ENCODE measurements at places on chromosomes 1 and 21. TPM values are rescaled to one million over a fixed set of nuclear protein-coding genes. Genes with fewer than 3 reads are reported as not detected.

- H3K4me3 ChIP-seq, result no peak overlapping the region
- no peaks in the 10 kb centered on the region for H3K4me1 ChIP-seq
- H3K27me3 ChIP-seq, result no peaks in the 10 kb centered on the region
- DNase-seq, result peak; percentile 95
Measured at GRCh38 chr21:36422279-36423098, 37.3 kb downstream of the CHAF1B start.

- H3K27ac ChIP-seq, result no peak overlapping the region
- H3K4me3 ChIP-seq, result no peak overlapping the region
- H3K27me3 ChIP-seq, result no peaks in the 10 kb centered on the region
Measured at GRCh38 chr1:198929111-198929604, 290.3 kb downstream of the PTPRC start.

DNA sequence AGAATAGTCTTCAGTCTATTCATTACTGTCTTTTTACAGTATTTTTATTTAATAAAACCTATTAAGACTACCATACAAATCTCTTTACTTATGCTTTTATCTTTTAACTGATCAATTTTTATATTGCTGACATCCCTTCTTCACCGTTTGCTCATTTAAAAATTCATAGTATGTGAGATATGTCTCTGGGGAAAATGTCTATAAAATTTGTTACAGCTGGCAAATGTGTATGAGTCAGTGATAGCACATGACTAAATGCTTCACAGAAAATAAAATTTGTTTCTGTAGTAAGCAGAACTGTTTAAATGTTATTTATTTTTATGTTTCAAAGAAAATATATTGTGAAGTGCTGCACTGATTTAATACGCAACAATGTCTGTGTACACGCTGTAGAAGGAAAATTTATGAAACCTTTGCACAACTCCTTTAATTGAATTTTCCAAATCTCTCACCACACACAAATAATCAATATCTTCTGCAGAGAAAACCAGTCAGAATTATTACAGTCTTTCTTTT, 74.2 kb downstream of the ITGB3BP start:
- H3K27ac ChIP-seq, result no peak overlapping the region
- H3K4me3 ChIP-seq, result no peak overlapping the region
- DNase-seq, result no peak
- H3K36me3 ChIP-seq, result peaks cover 5% of the 10 kb centered on the region

DNA sequence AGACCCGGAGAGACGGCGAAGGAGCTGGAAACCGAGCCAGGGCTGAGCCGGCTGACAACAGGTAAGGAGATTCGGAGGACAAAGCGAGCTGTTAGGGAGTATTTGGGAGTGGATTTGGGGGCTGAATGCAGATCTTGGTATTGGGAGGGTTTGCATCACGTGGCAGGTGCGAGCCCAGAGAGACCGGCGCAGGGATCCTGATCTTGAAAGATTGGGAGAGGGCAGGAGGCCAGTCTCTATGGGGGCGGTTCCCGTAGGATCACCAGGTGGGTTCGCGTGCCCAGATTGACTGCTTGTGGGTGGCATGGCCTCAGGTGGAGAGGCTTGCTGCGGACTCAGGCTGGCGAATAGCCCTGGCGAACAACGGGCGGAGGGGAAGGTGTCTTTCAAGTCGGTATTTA, 204 bp downstream of the CIART start:
- H3K4me1 ChIP-seq, result no peaks in the 10 kb centered on the region
- H3K36me3 ChIP-seq, result no peaks in the 10 kb centered on the region
- no peak for DNase-seq
- H3K27ac ChIP-seq, result no peak overlapping the region
- H3K4me3 ChIP-seq, result peak overlapping the region; percentile 71

GRCh38 chr1:204480515-204480914, 14.1 kb downstream of the PIK3C2B start:
- DNase-seq, result no peak
- no peak overlapping the region for H3K4me3 ChIP-seq
- H3K27me3 ChIP-seq, result no peaks in the 10 kb centered on the region
- H3K36me3 ChIP-seq, result no peaks in the 10 kb centered on the region
- H3K4me1 ChIP-seq, result peaks cover 5% of the 10 kb centered on the region

GRCh38 chr1:22188436-22188835, 45.5 kb upstream of the WNT4 start:
- no peak for DNase-seq
- no peak overlapping the region for H3K27ac ChIP-seq
- H3K27me3 ChIP-seq, result no peaks in the 10 kb centered on the region
- no peaks in the 10 kb centered on the region for H3K36me3 ChIP-seq
- no peak overlapping the region for H3K4me3 ChIP-seq

GRCh38 chr1:151828921-151829320, 2.7 kb downstream of the RORC start:
- H3K4me1 ChIP-seq, result no peaks in the 10 kb centered on the region
- no peaks in the 10 kb centered on the region for H3K27me3 ChIP-seq
- no peaks in the 10 kb centered on the region for H3K36me3 ChIP-seq
- no peak overlapping the region for H3K4me3 ChIP-seq

DNA sequence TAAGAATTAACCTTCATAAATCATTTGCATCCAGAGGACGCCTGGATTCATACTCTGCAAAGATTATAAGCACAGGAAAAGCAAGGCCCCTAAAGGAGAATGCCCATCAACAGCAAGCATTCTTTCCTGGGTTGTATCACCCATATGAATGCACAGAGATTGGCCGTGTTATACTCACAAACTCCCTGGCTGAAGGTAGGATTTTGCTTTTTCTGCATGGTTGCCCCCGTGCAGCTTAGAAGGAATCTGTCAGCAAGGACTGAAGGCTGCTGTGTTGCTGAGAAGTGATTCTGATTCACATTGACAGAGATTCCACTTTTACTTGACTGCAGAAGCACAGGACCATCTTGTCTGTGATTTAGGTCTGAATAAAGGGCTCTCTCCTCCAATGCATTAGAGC, 283.0 kb downstream of the LRRIQ3 start:
- H3K27me3 ChIP-seq, result no peaks in the 10 kb centered on the region
- H3K4me3 ChIP-seq, result no peak overlapping the region
- H3K27ac ChIP-seq, result no peak overlapping the region

GRCh38 chr1:156399355-156400125, 30.5 kb downstream of the RHBG start:
- peaks cover 5% of the 10 kb centered on the region for H3K27me3 ChIP-seq
- H3K27ac ChIP-seq, result peak overlapping the region; percentile 11
- DNase-seq, result peak; percentile 78
- H3K36me3 ChIP-seq, result no peaks in the 10 kb centered on the region
- H3K4me3 ChIP-seq, result no peak overlapping the region
- no peaks in the 10 kb centered on the region for H3K4me1 ChIP-seq

DNA sequence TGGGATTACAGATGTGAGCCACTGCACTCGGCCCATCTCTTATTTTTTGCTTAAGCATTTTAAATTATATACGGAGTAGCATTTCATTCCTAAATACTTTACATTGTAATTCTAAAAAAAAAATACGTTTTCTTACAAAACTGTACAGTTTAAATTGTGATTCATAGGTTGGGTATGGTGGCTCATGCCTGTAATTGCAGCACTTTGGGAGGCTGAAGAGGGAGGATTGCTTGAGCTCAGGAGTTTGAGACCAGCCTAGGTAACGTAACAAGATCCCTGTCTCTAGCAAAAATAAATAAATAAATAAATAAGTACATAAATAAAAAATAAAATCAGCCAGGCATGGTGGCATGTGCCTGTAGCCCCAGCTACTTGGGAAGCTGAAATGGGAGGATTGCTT, 24.6 kb downstream of the TBCE start:
- DNase-seq, result no peak
- peaks cover 5% of the 10 kb centered on the region for H3K36me3 ChIP-seq
- no peaks in the 10 kb centered on the region for H3K4me1 ChIP-seq
- no peak overlapping the region for H3K27ac ChIP-seq
- no peaks in the 10 kb centered on the region for H3K27me3 ChIP-seq
- H3K4me3 ChIP-seq, result no peak overlapping the region

GRCh38 chr1:67586596-67586995, 98.4 kb upstream of the GADD45A start:
- H3K27me3 ChIP-seq, result no peaks in the 10 kb centered on the region
- no peak for DNase-seq
- H3K4me1 ChIP-seq, result no peaks in the 10 kb centered on the region
- no peak overlapping the region for H3K4me3 ChIP-seq
- H3K36me3 ChIP-seq, result no peaks in the 10 kb centered on the region
- no peak overlapping the region for H3K27ac ChIP-seq

DNA sequence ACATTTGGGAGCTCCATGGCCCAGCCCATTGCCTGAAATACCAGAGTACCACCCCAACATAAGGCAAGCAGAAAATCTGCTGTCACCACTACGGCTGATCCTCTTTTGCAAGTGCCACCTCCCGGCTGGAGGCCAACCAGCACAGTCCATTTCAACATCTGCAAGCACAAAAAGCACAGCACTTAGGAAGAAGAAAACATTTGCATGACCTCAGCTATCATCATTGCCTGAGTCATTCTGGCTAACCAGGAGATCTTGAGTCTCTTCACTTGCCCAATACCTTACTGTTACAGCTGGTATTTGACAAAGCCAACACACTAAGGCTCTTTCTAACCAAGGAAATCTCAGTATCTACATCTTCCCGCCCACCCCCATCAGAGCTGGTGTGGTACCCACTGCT, 55.9 kb downstream of the NEK7 start:
- H3K36me3 ChIP-seq, result peaks cover 10% of the 10 kb centered on the region
- DNase-seq, result no peak
- H3K4me1 ChIP-seq, result no peaks in the 10 kb centered on the region
- H3K27ac ChIP-seq, result no peak overlapping the region
- H3K4me3 ChIP-seq, result no peak overlapping the region

DNA sequence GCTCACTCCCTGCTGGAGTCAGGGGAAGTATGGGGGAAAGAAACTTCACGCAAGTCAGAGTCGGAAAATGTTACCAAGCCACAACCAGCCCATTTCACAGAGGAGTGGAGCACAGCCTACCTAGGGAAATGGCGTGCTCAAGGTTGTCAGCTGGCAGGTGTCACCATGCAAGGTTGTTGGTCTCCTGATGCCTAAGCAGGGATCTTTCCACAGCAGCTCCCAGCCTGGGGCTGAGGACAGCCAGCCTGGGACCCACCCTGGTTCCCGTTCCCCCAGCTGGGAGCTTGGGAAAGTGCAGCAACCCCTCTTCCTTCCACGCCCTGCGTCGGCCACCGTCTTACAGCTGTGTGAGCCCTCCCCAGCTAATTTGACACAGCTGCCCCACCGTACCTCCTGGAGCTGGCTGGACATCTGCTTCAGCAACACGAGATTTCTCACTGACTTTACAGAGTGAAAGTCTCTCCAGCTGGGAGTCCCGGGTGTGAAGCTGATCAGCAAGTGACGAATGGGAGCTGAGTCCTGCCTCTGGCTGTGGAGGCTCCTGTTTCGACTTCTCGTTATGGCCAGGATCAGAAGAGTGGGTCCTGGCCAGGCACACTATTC, 224.6 kb upstream of the RAB4A start:
- no peaks in the 10 kb centered on the region for H3K27me3 ChIP-seq
- H3K4me3 ChIP-seq, result no peak overlapping the region
- no peaks in the 10 kb centered on the region for H3K4me1 ChIP-seq
- DNase-seq, result peak; percentile 43

DNA sequence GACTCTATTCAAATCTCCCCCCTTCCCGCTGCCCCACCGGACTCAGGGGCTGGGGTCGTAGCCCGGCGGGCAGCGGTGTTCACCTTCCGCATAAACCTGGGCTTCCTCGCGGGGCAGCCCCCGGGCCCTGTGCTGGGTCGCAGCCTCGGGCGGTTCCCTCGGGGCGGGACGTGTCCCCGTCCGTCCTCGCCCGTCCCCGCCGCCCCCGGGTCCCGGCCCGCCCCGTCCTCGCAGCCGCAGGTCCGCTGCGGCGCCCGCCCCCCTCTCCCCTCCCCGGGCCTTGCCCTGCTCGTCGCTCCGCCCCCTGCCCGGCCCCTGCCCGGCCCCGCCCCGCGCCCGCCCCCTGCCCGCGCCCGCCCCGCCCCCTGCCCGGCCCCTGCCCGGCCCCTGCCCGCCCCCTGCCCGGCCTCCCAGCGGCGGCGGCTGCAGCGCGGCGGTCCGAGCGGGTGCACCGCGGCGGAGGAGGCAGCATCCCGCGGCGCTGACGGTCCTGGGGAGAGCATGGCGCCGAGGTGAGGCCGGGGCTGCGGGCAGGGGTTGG, at the start of gene COL18A1:
COL18A1 (plus strand) TSS at position 436 of the 541 bp plus-strand sequence; CDS start at position 502, 66 bp downstream.
- H3K4me3 ChIP-seq, result peak within 1 kb of the TSS; percentile 95
- H3K4me1 ChIP-seq, result peaks cover 12% of the 10 kb centered on the region
- H3K36me3 ChIP-seq, result peaks cover 25% of the 10 kb centered on the region
- DNase-seq, result peak; percentile 93
- H3K27me3 ChIP-seq, result peaks cover 3% of the 10 kb centered on the region

Gene C1QB
- total RNA-seq, result not detected

Gene ERVH48-1
- total RNA-seq, result 186 TPM

Gene MNDA
- total RNA-seq, result not detected
